ENCODE measurements at places on chromosomes 12 and 14.
A peak's percentile ranks its signal among the peaks of the same experiment; 100 is the strongest.

- no peak for DNase-seq
These were observed 514.0 kb downstream of the FUT8 start for GRCh38 chr14:65926504-65926903.

DNA sequence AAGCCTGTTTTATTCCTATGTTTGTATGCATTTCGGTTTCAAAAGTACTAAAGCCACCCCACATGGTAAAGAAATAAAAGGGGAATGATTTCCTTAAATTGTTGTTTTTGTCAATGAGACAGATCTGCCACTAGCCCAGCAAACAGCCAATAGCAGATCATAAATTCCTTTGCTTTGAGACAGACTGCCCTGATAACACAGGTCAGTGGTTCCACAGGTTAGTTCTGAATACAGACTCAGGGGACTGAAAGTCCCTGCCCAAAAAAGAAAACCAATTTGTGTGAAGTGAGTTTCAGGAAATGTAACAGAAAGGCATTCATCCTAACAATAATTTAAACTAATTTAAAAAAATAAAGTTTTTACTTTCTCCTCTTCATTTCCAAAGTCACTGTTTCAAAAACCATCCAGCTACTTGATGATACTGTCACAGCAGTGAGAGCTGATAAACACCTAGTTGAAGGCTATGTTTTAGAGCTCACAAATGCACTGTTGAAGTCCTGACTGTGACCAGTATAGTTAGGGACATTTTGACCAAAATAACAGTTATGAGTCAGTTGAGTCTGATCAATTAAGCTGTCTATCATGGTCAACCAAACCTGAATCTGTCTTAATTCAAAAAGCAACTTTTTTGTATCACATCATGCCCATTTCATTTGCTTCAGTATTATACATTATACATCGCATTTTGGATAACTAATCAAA, 77.7 kb downstream of the LGR5 start:
- DNase-seq = no peak

GRCh38 chr12:8785499-8785898, 36.9 kb upstream of the A2ML1 start:
- DNase-seq = no peak

DNA sequence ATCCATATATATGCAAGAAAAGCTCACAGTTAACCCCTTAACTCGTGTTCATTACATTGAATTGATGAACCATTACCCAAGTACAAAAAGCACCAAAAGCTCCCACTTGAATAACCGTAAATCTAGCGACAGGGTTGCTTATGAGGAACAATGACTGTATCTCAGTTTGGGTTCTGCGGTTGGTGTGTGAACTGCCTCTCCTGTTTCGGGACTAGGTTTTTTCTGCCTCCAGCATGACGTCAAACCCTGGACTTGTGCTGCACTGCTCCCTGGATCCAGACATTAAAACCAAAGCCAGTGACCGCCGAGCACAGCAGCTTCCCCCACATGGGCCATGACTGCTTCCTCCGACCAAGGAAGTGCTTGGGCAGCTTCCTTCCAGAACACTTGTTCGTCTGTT, 77.7 kb downstream of the SETD3 start:
- no peak for DNase-seq

- peak; percentile 97 for DNase-seq
These were observed at the start of gene ORAI1 for GRCh38 chr12:121626087-121626852. ORAI1 (plus strand) TSS chr12:121626530.

DNA sequence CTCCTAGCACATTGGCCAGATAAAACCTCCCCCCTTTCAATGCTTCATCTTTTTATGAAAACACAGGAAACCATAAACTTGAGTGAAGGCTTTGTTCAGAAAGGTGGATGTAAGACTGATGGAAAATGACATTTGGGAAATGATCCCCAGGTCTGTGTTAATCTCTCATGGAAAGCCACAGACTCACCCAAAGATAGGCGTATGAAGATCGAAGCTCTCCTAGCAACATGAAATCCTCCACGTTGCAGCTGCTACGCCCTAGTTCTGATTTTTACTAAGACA, 63.4 kb upstream of the PTGR2 start:
- no peak for DNase-seq

DNA sequence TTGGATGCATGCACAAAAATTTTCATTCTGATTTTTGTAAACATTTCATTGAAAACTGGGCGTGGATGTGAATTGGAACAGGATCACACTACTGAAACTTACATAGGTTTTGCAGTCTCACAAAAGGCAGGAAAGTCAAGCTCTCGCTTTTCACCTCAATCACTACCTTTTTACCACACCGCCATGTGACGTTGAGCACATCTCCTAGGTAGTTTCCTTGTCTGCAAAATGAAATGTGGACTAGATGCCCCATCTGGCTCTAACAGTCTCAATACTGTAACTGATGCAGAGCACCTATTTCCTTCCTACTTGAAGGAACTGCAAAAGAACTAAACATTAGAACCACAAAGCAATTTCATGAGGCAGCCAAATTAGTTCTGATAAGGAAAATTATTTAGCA, 4.4 kb upstream of the YY1 start:
- no peak for DNase-seq

GRCh38 chr14:65290830-65291229, 121.7 kb upstream of the FUT8 start:
- DNase-seq = peak; percentile 91

DNA sequence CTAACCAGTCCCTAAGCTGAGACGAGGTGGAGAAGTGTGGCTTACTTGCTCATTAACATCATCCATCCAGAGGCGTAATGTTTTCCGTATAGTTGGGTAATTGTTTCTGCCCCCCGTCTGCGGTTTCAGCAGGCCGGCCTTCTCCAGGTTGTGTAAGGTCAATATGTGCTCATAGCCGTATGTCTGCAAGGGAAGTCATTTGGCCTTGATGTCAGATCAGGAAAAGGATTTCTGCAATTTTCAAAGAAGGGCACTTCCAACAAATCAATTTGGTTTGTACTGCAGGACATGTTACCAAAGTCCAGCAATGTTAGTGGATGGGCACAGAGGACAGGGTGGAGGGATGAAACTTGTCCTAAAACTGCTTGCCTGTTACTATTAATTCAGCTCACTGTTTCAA, 9.9 kb upstream of the DIABLO start:
- DNase-seq = no peak

DNA sequence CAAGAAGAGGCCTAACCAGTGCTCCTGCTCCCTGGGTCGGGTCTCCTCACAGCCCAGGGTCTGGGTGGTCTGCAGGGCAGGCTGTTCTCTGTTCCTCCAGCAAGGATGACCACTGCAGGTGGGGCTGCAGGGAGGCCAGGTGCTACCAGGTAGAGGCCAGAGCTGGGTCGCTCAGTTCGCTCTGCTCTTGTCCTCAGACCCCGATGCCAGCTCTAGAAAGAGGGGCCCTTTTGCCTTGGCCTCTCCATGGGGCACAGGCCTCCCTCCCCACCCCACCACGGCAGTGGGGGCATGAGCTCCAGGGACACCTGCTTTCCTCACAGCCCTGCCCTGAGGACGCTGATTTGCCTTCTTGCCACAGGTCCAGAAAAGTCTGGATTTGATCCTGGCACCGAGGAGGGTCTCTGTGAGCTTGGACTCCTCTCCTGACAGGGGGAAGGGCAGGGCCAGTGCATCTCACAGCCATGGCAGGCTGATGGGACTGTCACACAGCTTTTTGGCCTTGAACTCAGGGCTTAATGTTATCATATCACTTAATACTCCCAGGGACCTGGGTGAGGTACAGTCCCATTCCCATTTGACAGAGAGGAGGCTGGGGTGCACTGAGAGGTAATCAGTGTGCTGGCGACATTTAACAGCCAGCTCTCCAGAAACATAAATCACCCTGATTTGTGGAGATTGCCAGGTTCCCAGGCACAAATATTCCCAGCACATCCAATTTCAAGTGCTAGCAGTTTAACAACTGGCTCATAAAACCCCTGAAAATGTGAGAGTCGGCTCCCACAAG, 273.0 kb upstream of the SFSWAP start:
- no peak for DNase-seq

GRCh38 chr12:103518899-103519298, 23.1 kb upstream of the C12orf42 start:
- DNase-seq = no peak

All from cardiac muscle cell (in vitro differentiated cells and primary cell).